ENCODE measurements at places on chromosomes 1 and 21. TPM values are rescaled to one million over a fixed set of nuclear protein-coding genes. Genes with fewer than 3 reads are reported as not detected.

DNA sequence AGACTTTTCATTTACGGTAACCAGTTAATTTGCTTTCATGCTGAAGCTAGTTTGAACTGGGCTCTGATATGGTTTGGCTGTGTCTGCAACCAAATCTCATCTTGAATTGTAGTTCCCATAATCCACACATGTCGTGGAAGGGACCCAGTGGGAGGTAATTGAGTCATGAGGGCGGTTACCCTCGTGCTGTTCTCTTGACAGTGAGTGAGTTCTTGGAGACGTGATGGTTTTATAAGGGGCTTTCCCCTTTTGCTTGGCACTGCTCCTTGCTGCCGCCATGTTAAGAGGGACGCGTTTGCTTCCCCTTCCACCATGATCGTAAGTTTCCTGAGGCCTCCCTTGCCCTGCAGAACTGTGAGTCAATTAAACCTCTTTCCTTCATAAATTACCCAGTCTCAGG, 10.3 kb upstream of the FHAD1 start:
- no peak for DNase-seq

DNA sequence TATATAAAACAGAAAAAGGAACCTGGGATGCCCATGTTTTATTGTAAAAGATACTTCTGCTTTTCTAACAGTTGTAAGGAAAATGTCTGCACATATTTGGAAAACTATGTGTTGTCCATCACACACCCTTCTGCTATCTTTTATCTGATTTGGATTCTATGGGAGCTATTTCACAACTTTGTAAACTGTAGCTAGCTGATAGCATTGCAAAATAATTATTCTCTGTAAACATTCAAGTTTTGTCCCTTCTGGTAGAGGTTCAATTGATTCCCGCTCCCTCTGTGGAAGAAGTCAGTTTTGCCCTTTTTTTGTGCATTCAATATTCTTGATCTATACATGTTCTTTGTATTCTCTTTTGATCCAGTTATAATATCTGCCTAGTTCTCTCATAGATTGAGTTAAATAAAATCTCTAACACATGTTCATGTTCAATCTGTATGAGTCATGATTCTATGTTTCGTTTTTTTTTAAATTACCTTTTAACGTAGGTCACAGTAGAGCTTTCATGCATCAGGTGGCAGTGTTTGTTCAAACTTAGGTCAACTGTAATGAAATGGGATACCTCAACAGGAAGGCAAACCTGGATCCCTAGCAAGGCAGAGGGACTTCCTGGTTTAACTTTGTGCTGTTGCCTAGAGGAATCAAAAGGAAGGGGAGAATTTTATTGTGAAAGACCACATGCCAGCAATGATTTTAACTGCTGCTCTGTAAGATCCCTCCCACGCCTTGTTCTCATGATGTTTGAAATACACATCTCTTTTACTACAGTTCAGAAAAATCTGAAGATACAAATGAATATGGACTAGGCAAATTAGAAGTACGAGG, 26.0 kb upstream of the BCL9 start:
- DNase-seq = peak; percentile 45

The EDN2 gene
- not detected for total RNA-seq

DNA sequence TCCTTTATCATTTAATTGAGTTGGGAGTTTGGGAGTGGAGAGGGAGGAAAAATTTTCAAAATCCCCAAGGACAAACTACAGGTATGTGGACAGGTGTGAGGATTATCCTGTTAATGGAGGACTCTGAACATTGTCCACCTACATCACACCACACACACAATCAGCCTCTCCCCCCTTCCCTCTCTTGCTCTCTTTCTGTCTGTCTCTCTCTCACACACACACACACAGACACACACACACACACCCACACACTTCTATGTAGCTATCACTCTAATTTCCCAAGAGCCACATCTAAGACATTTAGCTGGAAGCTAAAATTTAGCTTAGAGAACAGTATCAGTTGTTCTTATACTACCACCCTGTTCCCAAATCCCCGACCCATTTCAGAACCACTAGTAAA, 1.5 kb downstream of the S100A8 start:
- no peak for DNase-seq

The NCSTN gene
- 97.1 TPM for total RNA-seq

The LIN28A gene
- not detected for total RNA-seq

DNA sequence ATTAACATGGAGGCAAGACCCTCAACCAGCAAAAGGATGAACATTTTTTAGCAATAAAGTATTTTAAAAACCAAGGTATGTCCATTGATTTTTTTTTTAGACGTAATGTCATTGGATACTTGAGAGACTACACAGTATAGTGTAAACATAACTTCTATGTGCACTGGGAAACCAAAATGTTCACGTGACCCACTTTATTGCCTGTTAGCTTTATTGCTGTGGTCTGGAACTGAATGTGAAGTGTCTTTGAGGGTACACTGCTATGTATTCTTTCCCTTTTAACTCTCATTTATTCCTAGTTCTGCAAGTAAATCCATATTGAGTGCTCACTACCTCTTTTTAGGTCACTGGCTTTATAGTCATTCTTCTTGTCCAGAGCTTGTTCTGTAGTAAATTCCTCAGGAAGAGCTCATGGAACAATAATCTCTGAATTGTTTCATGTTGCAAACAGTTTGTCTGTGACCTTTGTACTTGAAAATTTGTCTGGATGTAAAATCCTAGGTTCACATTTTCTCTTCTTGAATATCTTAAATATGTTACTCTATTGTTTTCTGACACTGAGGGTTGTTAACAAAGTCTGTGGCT, 20.6 kb downstream of the ABCD3 start:
- DNase-seq = peak; percentile 51

GRCh38 chr1:65265651-65266351, 43.5 kb upstream of the DNAJC6 start:
- peak; percentile 34 for DNase-seq

DNA sequence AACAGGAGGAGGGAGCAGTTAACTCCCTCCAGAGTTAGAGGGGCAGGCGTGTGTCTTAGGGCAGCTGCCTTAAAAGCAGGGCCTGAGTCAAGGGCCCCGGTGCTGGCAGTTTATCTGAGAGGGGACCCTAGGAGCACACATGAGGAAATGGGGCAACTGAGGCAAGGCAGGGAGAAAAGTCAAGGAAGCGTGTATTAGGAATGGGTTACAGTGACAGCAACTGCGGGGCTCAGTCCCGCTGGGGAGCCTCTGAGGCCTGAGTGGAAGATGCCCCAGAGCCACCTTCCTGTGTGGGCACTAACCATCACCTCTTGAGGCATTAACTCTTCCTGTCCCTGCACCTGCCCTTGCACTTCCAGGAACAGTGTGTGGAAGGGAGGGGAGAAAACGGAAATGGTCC, 276.3 kb downstream of the MATN1 start:
- no peak for DNase-seq

The WNT9A gene
- 1.0 TPM for total RNA-seq

The ZNF593 gene
- 38.8 TPM for total RNA-seq

GRCh38 chr1:38944547-38944946, 2.9 kb upstream of the RHBDL2 start:
- DNase-seq = no peak

GRCh38 chr1:31815307-31815645, 546 bp downstream of the SPOCD1 start:
- no peak for DNase-seq

The ADGRL4 gene
- total RNA-seq = 5.0 TPM

The SELL gene
- under 0.01 TPM for total RNA-seq

The CCDC190 gene
- not detected for total RNA-seq

DNA sequence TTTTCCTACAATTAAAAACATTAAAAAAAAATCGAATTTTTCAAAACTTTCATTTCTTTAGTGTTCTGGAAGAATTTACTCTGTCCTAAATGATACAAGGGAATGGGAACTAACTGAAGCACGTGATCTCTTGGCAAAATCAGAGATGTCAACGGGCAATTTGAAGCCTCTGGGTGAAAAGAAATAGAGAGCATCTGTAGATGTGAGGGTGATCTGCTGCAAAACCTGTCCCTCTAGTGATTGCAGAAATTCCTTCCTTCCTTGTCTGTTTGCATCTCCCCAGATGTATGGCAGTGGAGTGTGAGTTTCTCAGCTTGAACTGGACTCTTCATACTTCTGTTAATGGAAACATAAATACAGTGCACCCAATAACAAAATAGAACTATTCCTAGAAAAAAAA, 100.5 kb upstream of the S1PR1 start:
- no peak for DNase-seq

DNA sequence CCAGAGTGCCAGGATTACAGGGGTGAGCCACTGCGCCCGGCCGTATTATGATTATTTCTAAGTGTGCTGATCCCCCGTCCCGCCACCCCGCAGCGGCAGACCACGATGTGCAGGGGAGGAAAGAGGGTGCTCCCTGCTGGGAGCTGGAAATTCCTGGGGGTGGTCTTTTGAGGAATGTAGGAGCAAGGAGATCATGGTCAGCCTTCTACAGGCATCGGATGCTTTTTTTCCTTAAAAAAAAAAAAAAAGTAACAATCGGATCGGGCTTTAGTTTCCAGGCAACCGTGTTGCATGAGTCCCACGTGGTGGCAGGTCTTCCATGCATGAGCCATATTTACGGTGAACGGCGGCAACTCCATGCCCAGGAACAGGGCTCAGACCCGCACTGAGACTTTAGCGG, 74.2 kb upstream of the COX20 start:
- DNase-seq = no peak

- no peak for DNase-seq
Observed at GRCh38 chr1:1199961-1200875, 6.2 kb downstream of the TNFRSF18 start.

DNA sequence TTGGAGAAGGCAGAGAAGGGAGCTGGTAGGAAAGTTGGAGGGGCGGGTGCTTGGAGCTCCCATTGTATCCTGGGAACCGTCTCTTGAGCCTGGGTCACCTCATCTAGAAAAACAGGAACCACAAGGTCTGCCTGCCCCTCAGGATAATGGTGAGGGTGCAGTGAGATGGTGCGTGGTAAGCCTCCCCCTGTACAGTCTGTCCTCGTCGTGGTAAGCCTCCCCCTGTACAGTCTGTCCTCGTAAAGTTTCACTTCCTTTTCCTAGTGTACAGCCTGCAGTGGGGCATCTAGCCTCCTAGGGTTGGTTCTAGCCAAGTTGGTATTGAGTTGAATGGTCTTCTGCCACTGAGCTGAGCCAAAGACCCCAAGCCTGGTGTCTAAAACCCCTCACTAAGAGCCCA, 66.5 kb upstream of the IGSF21 start:
- DNase-seq = no peak

- no peak for DNase-seq
Observed at GRCh38 chr21:44090325-44090724, 16.9 kb upstream of the PWP2 start.

GRCh38 chr1:121544500-121544899, 359.7 kb downstream of the SRGAP2C start:
- DNase-seq = no peak

- DNase-seq = peak; percentile 68
Observed at GRCh38 chr1:55050283-55050682, 10.9 kb downstream of the PCSK9 start.

The NHLH1 gene
- total RNA-seq = not detected

DNA sequence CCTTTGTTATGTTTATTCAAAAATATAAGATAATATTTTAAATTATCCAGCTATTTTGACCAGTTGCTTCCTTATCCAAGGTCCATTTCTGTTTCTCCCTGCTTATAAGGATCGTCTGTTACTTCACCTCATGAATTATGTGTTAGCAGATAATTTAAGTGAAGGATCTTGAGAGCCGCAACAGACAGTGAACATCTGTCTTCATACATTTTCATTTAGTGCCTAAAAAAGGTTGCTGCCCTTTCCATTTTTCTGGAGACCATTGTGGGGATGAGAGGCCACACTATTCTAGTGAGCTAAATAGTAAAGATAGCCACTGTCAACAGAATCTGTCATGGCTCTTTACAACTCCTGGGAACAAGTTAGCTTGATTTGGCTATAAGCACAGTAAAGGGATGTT, 154.0 kb downstream of the CLEC20A start:
- no peak for DNase-seq

- DNase-seq = no peak
Observed at GRCh38 chr1:64117492-64117891, 85.9 kb upstream of the UBE2U start.

- no peak for DNase-seq
Observed at GRCh38 chr1:204498981-204499380, 4.4 kb upstream of the PIK3C2B start.

GRCh38 chr1:220787069-220787619, 431 bp downstream of the MTARC1 start:
- no peak for DNase-seq

- no peak for DNase-seq
Observed at GRCh38 chr1:98044071-98044697, 123.3 kb upstream of the DPYD start.

The LHX4 gene
- under 0.01 TPM for total RNA-seq

DNA sequence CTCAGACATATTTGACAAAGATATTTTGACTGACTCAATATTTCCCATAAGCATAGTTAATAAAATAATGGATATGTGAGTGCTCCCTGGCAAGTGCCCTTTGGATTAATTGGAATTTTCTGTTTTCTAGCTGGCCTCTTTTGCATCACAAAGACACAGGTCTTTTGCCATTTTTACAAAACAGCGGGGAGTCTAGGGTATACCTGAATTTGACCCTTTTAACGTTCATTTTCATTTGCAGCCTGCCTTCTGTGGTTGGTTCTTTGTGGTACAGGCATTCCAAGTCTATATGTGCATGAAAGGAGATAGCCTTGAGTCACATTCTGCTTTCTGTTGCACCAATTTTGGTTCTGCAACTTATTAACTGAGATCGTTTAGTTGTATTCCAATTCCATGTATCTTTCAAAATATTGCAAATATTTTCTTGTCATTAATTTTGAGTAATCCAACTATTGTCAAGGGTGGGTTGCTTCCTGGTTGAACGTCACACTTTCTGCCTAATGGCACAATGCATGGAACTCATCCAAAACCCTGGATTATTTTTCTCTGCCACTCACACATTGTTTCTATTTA, 171.7 kb downstream of the CRB1 start:
- peak; percentile 34 for DNase-seq

The KLHDC9 gene
- total RNA-seq = 3.0 TPM

- no peak for DNase-seq
Observed at GRCh38 chr1:230855886-230856285, 12.4 kb downstream of the C1orf198 start.

GRCh38 chr1:64282351-64282750, 78.9 kb downstream of the UBE2U start:
- DNase-seq = no peak

The SPATA46 gene
- not detected for total RNA-seq

DNA sequence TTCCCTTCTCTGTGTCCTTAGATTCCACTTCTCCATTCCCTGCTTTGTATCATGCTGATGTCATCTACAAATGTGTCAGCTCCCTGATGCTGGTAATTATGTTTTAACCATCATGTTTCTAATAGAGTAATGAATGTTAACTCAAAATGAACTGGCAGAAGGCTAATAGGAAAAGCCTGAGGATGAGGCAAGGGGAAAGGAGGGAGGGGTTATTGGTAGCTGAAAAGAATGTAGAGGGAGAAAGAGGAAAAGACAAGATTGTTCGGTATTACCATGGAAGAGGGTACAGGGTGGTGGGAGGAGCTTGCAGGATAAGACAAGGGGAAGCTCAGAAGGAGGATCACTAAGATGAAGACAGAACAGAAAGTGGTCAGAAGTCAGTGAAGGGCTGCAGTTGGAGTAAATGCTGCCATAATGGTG, 150.9 kb downstream of the ZC3H11B start:
- no peak for DNase-seq

The VWA5B1 gene
- not detected for total RNA-seq

- no peak for DNase-seq
Observed at GRCh38 chr1:192445241-192445640, 128.4 kb downstream of the RGS21 start.

The KDF1 gene
- total RNA-seq = not detected

Measured in fibroblast of lung (primary cell).